ENCODE measurements at places on chromosomes 2 and 18. TPM values are rescaled to one million over a fixed set of nuclear protein-coding genes. Genes with fewer than 3 reads are reported as not detected.

DNA sequence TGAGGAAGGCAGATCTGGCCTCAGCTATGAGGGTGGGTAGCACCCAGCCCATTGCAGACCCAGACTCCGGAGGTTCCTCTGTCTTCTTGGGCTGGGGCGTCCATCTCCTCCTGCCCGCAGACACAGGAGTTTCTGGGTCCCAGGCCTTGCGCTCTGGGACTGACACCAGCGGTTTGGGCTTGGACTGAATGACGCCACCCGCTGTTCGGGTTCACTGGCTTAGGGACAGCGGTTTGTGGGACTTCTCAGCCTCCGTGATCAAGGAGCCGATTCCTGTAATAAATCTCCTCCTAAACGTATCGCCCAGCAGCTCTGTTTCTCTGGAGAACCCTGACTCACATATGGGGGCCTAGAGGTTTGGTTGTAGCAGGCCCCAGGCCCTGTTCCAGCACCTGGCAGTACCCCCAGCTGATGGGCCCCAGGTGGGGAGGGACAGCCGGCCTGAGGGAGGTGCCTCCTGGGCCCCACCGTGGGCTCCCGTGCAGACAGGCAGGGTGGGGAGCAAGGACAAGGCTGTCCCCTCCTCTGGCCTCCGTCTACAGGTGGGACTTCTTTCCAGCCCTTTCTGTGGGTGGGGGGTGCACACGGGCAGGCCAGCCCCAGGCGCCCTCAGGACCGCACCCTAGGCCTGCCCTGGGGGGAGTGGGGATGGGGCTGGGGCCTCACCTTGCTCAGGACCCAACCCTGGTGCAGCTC, 4.5 kb upstream of the AQP12A start:
- no peak overlapping the region for H3K4me3 ChIP-seq
- H3K27me3 ChIP-seq = no peaks in the 10 kb centered on the region
- no peak for DNase-seq
- H3K36me3 ChIP-seq = no peaks in the 10 kb centered on the region

PIEZO2 gene
- 14.7 TPM for total RNA-seq

ERICH2 gene
- total RNA-seq = 2.0 TPM

DNA sequence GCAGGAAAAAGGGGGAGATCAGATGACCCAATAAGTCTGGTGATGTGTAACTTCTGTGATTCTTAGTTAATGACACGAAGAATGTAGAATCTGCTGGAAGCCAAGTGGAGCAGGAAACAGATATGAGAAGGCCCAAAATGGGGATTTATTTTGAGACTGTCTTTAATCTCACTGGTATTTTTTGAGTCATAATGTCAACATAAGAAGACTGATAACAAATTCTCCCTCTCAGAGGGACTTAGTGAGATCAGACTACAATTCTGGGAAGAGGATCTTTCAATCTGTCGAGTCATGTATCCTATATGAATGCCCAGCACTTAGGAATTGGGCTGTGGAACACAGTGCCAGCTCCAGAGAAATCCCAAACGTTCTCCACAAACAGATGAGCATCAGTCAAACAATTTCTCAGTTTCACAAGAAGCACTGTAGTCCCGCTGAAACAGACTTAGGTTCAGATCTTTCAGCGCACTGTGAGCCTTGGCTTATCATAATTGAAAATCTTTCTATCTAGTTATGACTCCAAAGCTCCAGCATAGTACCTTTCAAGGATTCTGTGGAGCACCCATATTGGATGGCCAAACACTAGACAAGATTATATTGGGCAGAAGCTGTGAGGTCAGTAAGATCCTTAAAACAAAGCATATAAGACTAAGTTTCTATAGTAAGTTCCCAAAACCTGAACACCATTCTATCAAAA, 738.2 kb downstream of the LRP1B start:
- H3K36me3 ChIP-seq = no peaks in the 10 kb centered on the region
- no peaks in the 10 kb centered on the region for H3K4me1 ChIP-seq
- DNase-seq = no peak
- H3K4me3 ChIP-seq = no peak overlapping the region

TRIM43 gene
- total RNA-seq = not detected

EPB41L5 gene
- total RNA-seq = 32.3 TPM

DNA sequence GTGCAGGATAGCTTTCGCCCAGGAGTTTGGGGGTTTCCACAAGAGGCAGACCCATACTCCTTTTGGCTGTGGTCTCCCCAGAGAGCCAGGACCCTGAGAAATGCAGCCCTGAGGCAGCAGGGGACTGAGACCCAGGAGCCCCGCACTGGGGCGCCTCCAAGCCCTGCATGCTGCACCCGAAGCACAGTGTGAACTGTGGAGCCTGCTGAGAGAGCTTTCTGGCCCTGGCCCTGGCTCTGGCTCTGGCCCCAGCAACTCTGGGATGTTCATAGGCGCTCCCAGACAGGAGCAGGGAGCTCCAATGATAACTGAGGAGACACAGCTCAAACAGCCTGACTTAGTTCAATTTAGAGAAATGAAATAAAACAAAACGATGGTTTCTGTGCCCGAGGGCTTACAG, 96.4 kb upstream of the TEX51 start:
- no peak for DNase-seq
- H3K27ac ChIP-seq = no peak overlapping the region
- no peaks in the 10 kb centered on the region for H3K27me3 ChIP-seq

CDH20 gene
- total RNA-seq = 0.13 TPM

DNA sequence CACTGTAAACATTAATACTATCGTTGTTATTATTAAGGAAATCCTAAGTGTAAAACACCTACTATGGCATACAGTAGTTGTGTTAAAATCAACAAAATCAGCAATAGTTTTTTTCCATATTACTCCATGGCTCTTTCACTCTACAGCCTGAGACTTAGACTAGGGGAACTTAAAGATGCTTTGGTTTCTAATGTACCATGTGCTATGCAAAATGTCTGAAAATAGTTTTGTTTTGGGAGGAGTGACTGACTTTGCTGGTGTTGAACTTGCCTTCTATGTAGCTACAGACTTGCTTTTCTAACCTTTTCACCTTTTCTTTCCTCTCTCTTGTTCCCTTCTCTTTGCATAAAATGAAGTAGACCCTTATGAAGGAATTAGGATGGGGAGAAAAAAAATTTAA, 159.0 kb upstream of the CCDC195 start:
- H3K4me3 ChIP-seq = no peak overlapping the region

DNA sequence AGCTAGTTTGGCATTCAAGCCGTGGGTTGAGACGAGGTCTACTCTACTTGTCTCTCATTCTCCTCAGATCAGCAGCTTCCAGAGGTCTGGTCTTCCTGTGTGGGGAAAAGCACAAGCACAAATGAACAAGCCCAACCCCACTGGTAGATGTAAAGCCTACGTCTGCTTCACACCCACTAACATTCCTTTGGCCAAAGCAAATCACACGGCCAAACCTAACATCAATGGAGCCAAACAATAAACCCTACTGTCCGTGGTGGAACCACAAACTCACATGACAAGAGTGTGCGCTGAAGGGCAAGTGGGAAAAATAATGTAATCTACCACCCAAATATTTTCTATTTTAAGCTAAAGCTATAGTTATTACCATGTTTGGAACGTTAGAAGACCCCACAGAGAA, 179.3 kb upstream of the MGAT5 start:
- H3K4me3 ChIP-seq = no peak overlapping the region
- DNase-seq = no peak
- H3K27me3 ChIP-seq = no peaks in the 10 kb centered on the region

GAREM1 gene
- 9.2 TPM for total RNA-seq

SERPINB7 gene
- not detected for total RNA-seq

DNA sequence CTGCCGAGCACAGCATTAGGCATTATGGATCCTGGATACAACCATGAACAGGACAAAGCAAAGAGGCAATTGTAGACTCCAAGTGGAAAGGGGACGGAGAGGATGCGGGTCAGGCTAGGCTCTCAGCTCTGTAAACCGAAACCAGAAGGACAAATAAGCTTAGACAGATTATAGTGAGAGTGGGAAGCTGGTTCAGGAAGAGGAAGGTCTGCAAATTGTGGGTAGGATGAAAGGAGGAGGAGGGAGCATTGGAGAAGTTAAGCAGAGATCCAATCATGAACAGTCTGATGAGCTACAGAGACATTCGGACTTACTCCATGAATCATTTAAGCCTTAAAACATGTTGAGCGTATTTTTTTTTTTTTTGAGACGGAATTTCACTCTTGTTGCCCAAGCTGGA, 3.0 kb downstream of the MSH6 start:
- H3K36me3 ChIP-seq = no peaks in the 10 kb centered on the region
- DNase-seq = no peak
- H3K27me3 ChIP-seq = no peaks in the 10 kb centered on the region
- H3K4me3 ChIP-seq = no peak overlapping the region

DNA sequence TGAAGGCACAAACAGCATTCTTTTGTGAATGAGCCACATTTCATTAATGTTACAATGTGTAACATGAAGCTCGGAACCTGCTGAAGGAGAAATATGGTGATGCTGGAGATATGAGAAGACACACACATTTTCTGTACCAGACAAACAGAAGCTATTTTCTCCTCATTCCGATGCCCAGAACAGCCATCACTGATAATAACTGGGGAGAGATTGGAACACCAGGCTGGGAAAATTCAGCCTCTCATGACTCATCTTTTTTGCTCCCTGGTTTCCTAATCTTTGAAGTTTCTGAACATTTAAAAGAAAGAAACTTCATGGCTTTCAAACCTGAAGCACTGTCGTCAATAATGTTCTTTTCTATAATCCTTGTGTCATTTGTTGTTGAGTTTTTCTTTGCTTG, 110.9 kb downstream of the LYPD6 start:
- no peak for DNase-seq
- H3K36me3 ChIP-seq = no peaks in the 10 kb centered on the region
- no peaks in the 10 kb centered on the region for H3K27me3 ChIP-seq
- H3K4me3 ChIP-seq = no peak overlapping the region
- H3K27ac ChIP-seq = no peak overlapping the region
- H3K4me1 ChIP-seq = no peaks in the 10 kb centered on the region

DNA sequence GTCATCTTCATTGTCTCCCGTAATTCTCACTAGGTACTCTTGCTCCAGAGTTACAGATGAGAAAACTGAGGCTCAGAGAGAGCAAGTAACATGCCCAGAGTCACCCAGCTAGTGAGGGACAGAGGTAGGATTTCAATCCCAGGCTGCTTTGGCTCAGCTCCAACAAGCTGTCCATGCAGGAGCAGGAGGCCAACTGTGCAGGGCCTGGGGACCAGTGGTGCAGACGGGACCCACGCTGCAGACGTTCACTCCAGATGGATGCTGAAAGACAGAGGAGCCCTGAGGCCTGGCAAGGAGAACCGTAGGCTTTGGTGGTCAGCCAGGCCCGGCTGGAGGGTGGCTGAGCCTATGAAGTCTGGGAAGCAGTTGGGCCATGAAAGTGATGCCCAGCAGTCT, 102.6 kb downstream of the MCFD2 start:
- no peak overlapping the region for H3K27ac ChIP-seq
- no peaks in the 10 kb centered on the region for H3K36me3 ChIP-seq
- H3K4me1 ChIP-seq = no peaks in the 10 kb centered on the region
- DNase-seq = no peak
- H3K4me3 ChIP-seq = no peak overlapping the region
- H3K27me3 ChIP-seq = no peaks in the 10 kb centered on the region

DNA sequence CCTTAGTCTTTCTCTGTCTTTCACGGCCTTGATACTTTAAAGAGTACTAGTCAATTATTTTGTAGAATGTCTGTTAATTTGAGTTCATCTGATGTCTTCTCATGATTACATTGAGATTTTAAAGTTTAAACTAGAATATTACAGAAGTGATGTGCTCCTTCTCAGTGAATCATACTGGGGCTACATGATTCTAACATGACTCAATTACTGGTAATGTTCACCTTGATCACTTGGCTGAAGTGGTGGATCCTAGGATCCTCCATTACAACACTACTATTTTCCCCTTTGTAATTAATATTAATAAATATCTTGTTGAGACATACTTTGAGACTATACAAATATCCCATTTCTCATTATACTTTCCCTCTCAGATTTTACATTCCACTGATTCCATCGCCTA, 148.5 kb downstream of the CAMKMT start:
- no peak overlapping the region for H3K27ac ChIP-seq
- H3K4me3 ChIP-seq = no peak overlapping the region
- no peaks in the 10 kb centered on the region for H3K27me3 ChIP-seq
- H3K36me3 ChIP-seq = no peaks in the 10 kb centered on the region

- no peaks in the 10 kb centered on the region for H3K27me3 ChIP-seq
- H3K27ac ChIP-seq = no peak overlapping the region
- DNase-seq = no peak
- H3K36me3 ChIP-seq = no peaks in the 10 kb centered on the region
- no peaks in the 10 kb centered on the region for H3K4me1 ChIP-seq
- H3K4me3 ChIP-seq = no peak overlapping the region
Observed at GRCh38 chr2:225103737-225104141, 61.5 kb upstream of the DOCK10 start.

SKA1 gene
- 18.9 TPM for total RNA-seq

DNA sequence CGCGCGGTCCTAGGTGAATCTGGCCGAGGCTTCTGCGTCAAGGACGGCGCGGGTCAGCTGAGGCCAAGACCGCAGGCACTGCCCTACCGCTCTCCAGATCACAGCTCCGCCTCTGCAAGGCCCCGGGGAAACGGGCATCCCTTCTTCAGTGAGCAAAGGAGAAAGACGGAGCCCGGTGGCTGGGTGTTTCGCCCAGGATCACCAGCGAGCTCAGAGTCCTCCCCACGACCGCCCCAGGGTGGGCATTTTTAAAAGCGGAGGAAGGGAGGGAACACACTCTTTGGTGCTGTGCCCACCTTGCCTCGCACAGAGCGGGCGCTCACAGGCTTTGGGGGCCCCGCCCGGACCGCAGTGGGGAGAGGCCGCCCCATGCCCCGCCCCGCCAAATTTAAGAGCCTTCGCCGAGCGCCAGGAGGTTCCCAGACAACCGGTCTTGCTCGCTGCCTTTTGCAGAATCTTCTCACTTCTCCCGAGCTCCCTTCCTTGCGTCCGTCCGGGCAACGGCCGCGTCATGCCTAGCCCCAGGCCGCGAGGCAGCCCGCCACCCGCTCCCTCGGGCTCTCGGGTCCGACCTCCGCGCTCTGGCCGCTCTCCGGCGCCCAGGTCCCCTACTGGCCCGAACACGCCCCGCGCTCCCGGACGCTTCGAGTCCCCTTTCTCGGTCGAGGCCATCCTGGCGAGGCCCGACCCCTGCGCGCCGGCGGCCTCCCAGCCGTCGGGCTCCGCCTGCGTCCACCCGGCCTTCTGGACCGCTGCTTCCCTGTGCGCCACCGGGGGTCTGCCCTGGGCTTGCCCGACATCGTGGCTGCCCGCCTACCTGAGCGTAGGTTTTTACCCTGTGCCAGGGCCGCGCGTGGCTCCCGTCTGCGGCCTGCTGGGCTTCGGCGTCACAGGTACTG, at the start of gene NOTO:
Gene NOTO, plus strand, starts transcription at position 419 of the 899 bp plus-strand sequence. Its CDS starts 93 bp downstream, at position 512.
- H3K27ac ChIP-seq = no peak within 1 kb of the TSS
- no peaks in the 10 kb centered on the region for H3K36me3 ChIP-seq
- no peaks in the 10 kb centered on the region for H3K4me1 ChIP-seq
- H3K4me3 ChIP-seq = peak within 1 kb of the TSS; percentile 44
- peaks cover 31% of the 10 kb centered on the region for H3K27me3 ChIP-seq
- peak; percentile 81 for DNase-seq

UGT1A9 gene
- not detected for total RNA-seq

DNA sequence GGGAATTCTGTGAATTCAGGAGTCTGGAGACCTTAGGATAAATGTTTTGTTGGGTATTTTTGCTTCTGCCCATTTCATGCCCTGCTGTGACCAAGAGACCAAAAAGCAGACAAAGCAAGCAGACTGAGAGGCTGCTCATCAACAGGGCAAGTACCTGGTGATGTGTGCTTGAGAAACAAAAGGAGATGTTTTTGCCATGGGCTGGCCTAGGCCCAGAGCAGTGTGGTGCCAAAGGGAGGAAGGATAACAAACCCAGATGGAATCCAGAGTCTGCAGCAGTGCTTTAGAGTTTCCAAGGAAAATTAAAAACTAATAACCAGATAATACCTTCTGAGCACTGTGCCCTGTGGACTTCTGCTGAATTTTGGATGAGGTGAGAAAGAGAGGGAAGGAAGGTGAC, 538.4 kb downstream of the STK39 start:
- H3K4me3 ChIP-seq = no peak overlapping the region
- no peak for DNase-seq
- no peaks in the 10 kb centered on the region for H3K36me3 ChIP-seq
- no peaks in the 10 kb centered on the region for H3K27me3 ChIP-seq
- no peaks in the 10 kb centered on the region for H3K4me1 ChIP-seq

All from H1 (cell line).